ENCODE measurements at places on chromosomes 13 and 19.

- H3K4me1 ChIP-seq: no peaks in the 10 kb centered on the region
- no peak for DNase-seq
- no peaks in the 10 kb centered on the region for H3K36me3 ChIP-seq
- H3K27me3 ChIP-seq: no peaks in the 10 kb centered on the region
- H3K4me3 ChIP-seq: no peak overlapping the region
Observed at GRCh38 chr19:32196690-32197420, 148.6 kb upstream of the ZNF507 start.

GRCh38 chr19:32313569-32314265 is 31.7 kb upstream of the ZNF507 start:
- H3K4me3 ChIP-seq: no peak overlapping the region
- no peaks in the 10 kb centered on the region for H3K36me3 ChIP-seq
- H3K4me1 ChIP-seq: no peaks in the 10 kb centered on the region
- no peaks in the 10 kb centered on the region for H3K27me3 ChIP-seq
- H3K27ac ChIP-seq: no peak overlapping the region

DNA sequence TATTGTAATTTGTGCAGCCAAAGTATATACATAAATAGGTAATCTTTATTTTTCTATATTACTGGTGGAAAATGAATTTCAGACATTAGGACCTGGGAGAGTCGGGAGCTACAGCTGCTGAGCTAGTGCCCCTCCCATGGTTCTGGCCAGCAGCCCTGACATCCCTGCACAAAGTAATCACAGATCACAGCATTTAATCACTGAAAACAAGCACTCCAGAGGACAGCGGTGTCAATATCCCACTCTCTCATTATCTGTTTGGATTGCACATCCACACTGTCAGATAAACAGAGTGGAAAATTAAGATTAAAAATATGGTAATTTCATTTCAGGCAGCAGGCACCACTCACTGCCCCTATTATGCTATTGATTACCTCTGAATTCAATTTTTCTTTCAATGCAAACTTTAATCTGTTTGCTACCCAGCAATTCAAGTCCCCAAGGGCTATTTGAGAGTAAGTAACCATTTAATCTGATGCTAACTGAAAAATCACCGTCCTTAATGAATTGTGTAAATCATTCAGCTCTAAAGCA is 254.1 kb upstream of the SOX21 start:
- no peaks in the 10 kb centered on the region for H3K27me3 ChIP-seq
- no peak for DNase-seq
- H3K4me3 ChIP-seq: no peak overlapping the region
- H3K36me3 ChIP-seq: no peaks in the 10 kb centered on the region
- no peaks in the 10 kb centered on the region for H3K4me1 ChIP-seq

DNA sequence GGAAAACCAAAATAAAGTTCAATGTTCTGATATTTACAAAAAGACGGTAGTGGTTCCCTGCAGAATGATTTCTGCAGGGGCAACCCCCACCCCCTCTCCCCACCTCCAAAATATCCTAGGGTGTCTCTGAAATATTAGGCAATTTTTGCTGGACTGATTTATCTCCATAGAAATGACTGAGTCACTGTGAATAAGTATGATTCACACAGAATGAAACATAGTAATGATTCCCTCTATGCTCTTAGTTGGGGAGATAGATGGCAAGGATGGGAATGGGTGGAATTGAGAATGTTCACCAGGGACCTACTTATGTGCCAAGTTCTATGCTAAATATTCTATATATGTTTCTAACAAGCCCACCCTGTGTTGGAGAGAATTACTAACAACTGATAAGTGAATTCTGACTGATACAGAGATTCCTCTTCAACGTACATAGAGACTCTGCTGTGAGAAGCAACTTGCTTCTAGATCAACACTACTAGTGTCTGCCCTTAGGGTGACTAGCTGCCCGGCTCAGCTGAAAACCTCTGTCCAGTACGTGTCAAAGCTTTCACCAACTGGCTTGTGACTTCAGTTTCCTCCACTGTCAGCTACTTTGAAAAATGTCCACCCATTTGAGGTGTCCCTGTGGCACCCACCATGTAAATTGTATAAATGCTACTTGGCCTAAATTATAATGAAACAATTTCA is 38.4 kb upstream of the RAP2A start:
- H3K27me3 ChIP-seq: no peaks in the 10 kb centered on the region
- no peaks in the 10 kb centered on the region for H3K36me3 ChIP-seq
- no peak overlapping the region for H3K27ac ChIP-seq
- no peaks in the 10 kb centered on the region for H3K4me1 ChIP-seq

- peaks cover 5% of the 10 kb centered on the region for H3K27me3 ChIP-seq
- no peaks in the 10 kb centered on the region for H3K4me1 ChIP-seq
- no peak overlapping the region for H3K4me3 ChIP-seq
- H3K36me3 ChIP-seq: no peaks in the 10 kb centered on the region
- no peak overlapping the region for H3K27ac ChIP-seq
- no peak for DNase-seq
Observed at GRCh38 chr19:19262190-19263057, 10.7 kb downstream of the TM6SF2 start.

GRCh38 chr13:44790289-44790688 is 199.0 kb downstream of the NUFIP1 start:
- H3K27ac ChIP-seq: no peak overlapping the region
- H3K4me1 ChIP-seq: no peaks in the 10 kb centered on the region
- no peaks in the 10 kb centered on the region for H3K36me3 ChIP-seq
- no peak for DNase-seq
- no peaks in the 10 kb centered on the region for H3K27me3 ChIP-seq
- H3K4me3 ChIP-seq: no peak overlapping the region

- no peaks in the 10 kb centered on the region for H3K4me1 ChIP-seq
- no peak for DNase-seq
- H3K27ac ChIP-seq: no peak overlapping the region
- no peak overlapping the region for H3K4me3 ChIP-seq
- H3K36me3 ChIP-seq: no peaks in the 10 kb centered on the region
Observed at GRCh38 chr13:72537395-72537780, 190.0 kb downstream of the MZT1 start.

DNA sequence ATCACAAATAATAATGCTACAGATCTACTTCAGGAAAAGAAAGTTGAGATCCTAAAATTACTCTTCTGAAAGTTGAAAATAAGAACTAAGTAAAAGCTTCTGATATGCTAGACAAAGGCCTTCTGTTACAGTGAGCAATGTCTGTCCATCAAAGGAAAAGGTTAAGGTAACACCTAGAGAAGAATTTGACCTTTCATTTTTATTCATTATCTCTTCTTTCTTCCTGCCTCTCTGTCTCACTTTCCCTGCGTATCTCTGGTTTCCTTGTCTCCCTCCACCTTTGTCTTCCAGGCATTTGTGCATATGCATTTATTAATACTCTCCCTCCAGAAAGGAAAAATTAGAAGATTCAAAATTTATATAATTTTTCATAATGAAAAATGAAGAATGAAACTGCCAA is 49.0 kb downstream of the ZAR1L start:
- DNase-seq: no peak
- no peaks in the 10 kb centered on the region for H3K27me3 ChIP-seq
- H3K4me1 ChIP-seq: peaks cover 16% of the 10 kb centered on the region
- peaks cover 85% of the 10 kb centered on the region for H3K36me3 ChIP-seq
- H3K4me3 ChIP-seq: no peak overlapping the region

DNA sequence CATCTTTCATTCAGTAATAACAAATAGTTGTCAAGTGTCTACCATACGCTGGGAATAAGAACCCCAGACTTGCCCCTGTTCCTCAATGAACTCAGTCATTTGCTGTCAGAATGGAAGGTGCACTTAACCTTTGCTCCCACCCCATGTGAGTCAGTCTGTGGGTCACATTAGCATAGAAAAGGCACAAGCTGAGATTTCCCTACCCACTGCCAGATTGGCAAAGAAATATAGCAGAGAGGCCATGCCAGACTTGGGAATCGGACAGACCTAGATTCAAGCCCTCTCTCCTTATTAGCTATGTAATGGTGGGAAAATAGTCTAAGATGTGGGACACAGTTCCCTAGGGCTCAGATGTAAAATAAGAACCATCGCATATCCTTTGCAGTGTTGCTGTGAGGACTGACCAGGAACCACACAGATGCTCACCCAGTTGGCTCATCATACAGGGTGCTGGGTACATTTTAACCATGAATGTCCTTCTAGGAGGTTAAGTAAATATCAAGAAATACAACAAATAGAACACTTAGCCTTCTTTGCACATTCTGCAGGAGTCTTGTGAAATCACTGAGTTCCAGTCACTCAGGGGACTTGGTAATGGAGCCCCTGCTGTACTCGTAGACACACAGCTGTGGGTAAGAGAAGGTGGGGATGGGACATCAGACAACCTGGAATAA is 218.2 kb downstream of the FGF14 start:
- no peak overlapping the region for H3K4me3 ChIP-seq

DNA sequence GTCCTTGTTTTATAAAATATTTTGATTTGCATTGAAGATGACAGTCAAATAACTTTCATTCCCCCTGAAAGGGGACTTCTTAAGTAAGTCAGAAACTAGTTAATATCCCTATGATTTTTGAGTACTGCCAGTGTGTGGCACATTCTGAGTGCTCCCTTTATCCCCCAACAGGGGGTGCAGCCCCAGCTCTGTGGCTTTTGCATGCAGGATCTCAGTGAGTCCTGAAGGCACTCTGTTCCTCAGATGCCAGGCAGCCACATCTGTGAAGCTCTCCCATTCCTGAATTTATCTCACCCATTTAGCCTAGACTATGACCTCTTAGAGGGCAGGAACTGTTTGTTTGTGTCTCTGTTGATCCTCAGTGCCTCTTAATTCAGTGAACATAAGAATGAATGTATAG is 123.1 kb downstream of the CDK8 start:
- no peaks in the 10 kb centered on the region for H3K36me3 ChIP-seq
- H3K4me1 ChIP-seq: no peaks in the 10 kb centered on the region
- no peaks in the 10 kb centered on the region for H3K27me3 ChIP-seq
- no peak for DNase-seq

DNA sequence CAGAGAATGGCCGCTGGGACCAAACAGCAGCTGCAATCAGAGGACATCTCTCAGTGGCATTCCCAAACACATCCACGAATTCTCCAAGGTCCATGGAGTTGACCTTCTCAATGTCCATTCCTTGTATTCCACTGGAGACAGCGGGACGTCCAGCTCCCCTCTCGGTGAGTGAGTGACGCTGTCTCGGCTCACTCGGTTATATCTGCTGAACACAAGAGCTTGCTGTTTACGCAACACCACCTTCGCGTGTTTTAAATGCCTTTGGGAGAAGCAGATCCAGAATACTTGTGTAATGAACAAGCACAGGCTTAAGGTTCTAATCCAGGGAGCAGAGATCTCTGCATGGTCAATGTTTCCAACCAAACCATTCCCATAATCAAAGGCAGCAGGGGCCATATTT is at the start of gene URAD:
TSS of gene URAD (minus strand) at position 174 of the 400 bp plus-strand sequence. CDS start at position 118, 56 bp downstream.
- H3K27ac ChIP-seq: no peak within 1 kb of the TSS
- H3K27me3 ChIP-seq: no peaks in the 10 kb centered on the region
- no peak for DNase-seq
- no peaks in the 10 kb centered on the region for H3K4me1 ChIP-seq
- no peak within 1 kb of the TSS for H3K4me3 ChIP-seq

- no peak for DNase-seq
- H3K4me1 ChIP-seq: no peaks in the 10 kb centered on the region
- no peak overlapping the region for H3K4me3 ChIP-seq
- no peaks in the 10 kb centered on the region for H3K27me3 ChIP-seq
- no peak overlapping the region for H3K27ac ChIP-seq
Observed at GRCh38 chr19:55015126-55015525, 22.9 kb downstream of the GP6 start.

DNA sequence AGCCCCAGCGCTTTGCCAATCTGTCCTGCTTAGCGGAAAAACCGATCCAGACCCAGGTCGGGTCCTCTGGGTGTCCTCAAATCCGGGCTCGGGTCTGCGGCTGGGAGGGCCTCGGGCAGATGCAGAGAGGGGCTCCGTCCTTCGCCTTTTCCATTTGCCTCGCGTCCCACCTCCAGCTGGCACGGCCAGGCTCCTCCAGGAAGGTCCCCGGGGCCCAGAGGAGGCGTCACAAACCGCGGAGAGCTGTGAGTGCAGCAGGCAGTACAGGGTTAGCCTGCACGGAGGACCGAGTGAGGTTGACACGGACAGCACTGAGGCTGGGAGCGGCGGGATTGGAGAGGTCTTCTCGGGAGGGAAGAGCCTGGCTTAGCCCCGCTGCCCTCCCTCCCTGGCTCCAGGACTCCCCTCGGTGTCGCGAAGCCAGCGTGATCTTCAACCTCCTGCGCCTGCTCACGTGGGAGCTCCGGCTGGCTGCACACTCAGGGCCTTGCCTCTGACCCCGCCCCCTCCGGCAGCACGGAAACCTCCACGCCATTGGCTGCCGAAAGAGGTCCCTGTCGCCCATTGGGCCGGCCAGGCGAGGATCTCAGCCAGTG is 2.8 kb upstream of the IFNL2 start:
- H3K4me1 ChIP-seq: no peaks in the 10 kb centered on the region
- no peak overlapping the region for H3K4me3 ChIP-seq
- DNase-seq: no peak

DNA sequence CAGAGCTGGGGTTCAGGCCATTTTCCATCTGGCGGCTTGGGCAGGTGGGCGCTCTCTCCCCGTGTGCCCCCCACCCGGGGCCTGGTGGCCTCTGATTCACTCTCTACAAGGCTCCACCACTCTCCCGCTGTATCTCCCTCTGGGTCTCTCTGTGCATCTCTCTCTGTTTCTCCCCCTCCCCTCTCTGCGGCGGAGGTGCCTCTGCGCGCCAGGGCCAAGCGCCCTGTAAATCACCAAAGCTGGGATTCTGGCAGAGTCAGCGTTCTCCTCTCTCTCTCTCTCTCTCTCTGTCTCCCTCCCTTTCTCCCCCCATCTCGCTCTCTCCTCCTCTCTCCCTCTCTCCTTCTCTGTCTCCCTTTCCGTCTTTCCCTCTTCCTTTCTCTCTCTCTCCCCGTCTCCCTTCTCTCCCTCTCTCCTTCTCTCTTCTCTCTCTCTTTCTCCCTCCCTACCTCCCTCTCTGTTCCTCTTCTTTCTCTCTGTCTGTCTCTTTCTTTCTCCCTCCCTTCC is 3.9 kb downstream of the NFIC start:
- peak overlapping the region; percentile 99 for H3K4me3 ChIP-seq
- no peaks in the 10 kb centered on the region for H3K36me3 ChIP-seq
- no peaks in the 10 kb centered on the region for H3K27me3 ChIP-seq
- H3K27ac ChIP-seq: peak overlapping the region; percentile 100

GRCh38 chr13:109999659-110000533 is 213.5 kb upstream of the IRS2 start:
- H3K36me3 ChIP-seq: no peaks in the 10 kb centered on the region
- DNase-seq: no peak

GRCh38 chr13:41137241-41137640 is 4.6 kb upstream of the KBTBD6 start:
- H3K27ac ChIP-seq: no peak overlapping the region
- no peaks in the 10 kb centered on the region for H3K27me3 ChIP-seq
- no peak overlapping the region for H3K4me3 ChIP-seq
- no peak for DNase-seq
- H3K36me3 ChIP-seq: no peaks in the 10 kb centered on the region

- no peak overlapping the region for H3K4me3 ChIP-seq
- no peak overlapping the region for H3K27ac ChIP-seq
- H3K36me3 ChIP-seq: no peaks in the 10 kb centered on the region
- H3K27me3 ChIP-seq: no peaks in the 10 kb centered on the region
- no peak for DNase-seq
- no peaks in the 10 kb centered on the region for H3K4me1 ChIP-seq
Observed at GRCh38 chr13:48741377-48741776, 87.6 kb downstream of the CYSLTR2 start.

- peaks cover 6% of the 10 kb centered on the region for H3K36me3 ChIP-seq
- H3K4me3 ChIP-seq: peak within 1 kb of the TSS; percentile 80
- peak within 1 kb of the TSS; percentile 90 for H3K27ac ChIP-seq
- no peak for DNase-seq
Observed at GRCh38 chr19:8610041-8610935, at the start of gene ADAMTS10. ADAMTS10 (minus strand) TSS chr19:8610715; CDS start chr19:8605710, 5,005 bp downstream.

All from ascending aorta (tissue), 2 donors.